ENCODE measurements at places on chromosomes 6 and 20. TPM values are rescaled to one million over a fixed set of nuclear protein-coding genes. Genes with fewer than 3 reads are reported as not detected.

DNA sequence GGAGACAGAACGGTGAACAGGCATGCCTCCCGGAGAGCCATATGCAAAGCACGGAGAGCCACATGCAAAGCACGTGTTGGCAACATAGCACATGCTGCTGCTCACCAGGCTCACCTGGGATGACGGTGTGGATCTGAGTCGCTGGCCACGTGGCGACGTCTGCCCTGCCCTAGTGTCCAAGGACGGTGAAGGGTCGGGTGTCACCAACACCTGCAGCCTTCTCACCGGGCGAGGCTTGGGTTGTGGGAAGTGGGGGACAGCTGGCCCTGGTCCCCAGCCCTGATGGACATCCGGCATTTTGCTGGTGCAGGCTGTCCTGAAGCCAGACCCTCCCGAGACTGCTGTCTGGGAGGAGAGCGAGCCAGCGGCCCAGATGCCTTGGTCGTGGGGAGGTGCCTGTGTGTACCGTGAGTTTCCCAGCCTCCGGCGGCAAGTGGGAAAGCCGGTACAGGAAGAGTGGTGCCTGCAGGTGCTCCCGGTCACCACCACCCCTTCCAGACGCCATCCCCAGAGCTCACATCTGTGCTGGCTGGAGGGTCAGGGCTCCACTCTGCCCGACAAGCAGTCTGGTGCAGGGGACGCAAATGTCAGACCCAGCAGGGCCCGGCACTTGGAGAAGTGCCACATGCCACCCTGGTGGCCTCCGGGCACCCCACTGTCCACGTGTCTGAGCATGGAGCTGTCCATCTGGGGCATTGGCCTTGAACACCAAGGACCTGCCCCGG is 5.9 kb upstream of the ADRM1 start:
- H3K4me3 ChIP-seq = no peak overlapping the region
- no peak for DNase-seq
- no peaks in the 10 kb centered on the region for H3K4me1 ChIP-seq
- no peaks in the 10 kb centered on the region for H3K27me3 ChIP-seq
- H3K36me3 ChIP-seq = peaks cover 38% of the 10 kb centered on the region
- H3K27ac ChIP-seq = no peak overlapping the region

GRCh38 chr20:50249447-50250388 is 59.1 kb downstream of the CEBPB start:
- no peak overlapping the region for H3K4me3 ChIP-seq
- no peaks in the 10 kb centered on the region for H3K36me3 ChIP-seq
- H3K27me3 ChIP-seq = no peaks in the 10 kb centered on the region
- peak; percentile 21 for DNase-seq
- peaks cover 37% of the 10 kb centered on the region for H3K4me1 ChIP-seq
- H3K27ac ChIP-seq = peak overlapping the region; percentile 30

MLN gene
- not detected for total RNA-seq

GRCh38 chr20:2261046-2261485 is 34.7 kb upstream of the TGM3 start:
- no peak overlapping the region for H3K27ac ChIP-seq
- no peak overlapping the region for H3K4me3 ChIP-seq
- H3K27me3 ChIP-seq = peaks cover 2% of the 10 kb centered on the region
- no peaks in the 10 kb centered on the region for H3K36me3 ChIP-seq

- H3K4me3 ChIP-seq = peak overlapping the region; percentile 49
Observed at GRCh38 chr20:21981179-21981578, 275.7 kb downstream of the PAX1 start.

GRCh38 chr6:23339268-23339667 is 769.9 kb downstream of the HDGFL1 start:
- no peaks in the 10 kb centered on the region for H3K36me3 ChIP-seq
- no peak overlapping the region for H3K27ac ChIP-seq
- H3K4me1 ChIP-seq = no peaks in the 10 kb centered on the region

DNA sequence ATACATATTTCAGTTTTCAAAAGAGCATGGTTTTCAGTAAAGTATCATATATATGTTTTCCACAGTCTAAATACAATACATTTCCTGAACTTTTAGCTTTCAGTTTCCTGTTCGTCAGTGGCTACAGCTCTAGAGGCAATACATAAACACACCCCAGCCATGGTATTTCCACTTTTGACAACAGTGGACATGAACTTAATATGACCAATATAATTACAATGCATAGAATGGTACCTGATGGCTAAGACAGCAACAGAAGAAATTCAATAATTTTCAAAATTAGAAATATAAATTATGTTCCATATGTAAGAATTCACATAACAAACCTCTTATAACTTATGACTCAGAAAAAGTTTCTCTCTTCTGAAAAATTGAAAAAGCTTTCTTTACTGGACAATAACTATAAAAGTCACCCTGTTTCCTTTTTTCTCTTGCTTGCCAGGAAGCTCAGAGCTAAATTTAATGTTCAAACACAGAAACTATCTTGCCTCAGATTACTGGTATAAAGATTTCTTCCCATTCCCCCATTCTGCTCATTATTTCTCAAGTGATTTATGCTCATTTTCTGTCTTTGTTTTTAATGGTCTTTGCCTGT is 19.2 kb downstream of the FKBP5 start:
- no peaks in the 10 kb centered on the region for H3K36me3 ChIP-seq
- DNase-seq = peak; percentile 73
- no peaks in the 10 kb centered on the region for H3K27me3 ChIP-seq
- peak overlapping the region; percentile 52 for H3K4me3 ChIP-seq

DNA sequence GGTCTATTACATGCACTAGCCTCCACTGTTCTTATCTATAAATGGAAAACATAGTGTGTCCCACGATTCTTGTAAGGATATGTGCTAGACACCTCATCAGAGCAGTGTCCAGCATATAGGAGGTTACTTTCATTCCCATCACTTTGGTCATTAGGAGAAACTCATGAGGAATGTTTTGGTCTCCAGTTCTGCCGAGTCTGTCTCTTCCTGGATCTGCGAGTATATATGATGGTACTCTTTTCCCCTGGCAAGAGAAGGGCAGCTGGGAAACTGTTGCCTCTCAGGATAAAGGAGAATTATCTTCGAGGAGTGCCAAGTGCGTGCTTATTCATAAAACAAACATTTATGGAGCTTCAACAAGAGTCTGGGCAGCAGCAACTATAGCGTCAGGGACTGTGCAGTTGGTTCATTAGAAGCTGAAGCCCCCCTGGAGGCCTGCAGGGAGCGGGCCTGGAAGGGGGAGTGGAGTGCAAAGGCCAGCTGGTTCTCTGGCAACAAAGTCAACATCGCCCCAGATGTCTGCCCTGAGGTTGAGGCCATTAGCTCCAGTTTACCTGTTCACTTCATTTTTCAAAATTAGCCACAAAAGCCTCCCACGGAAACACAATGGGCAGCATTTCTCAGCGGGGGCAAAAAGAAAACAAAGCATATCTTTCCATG is 811.9 kb downstream of the MAFB start:
- no peaks in the 10 kb centered on the region for H3K27me3 ChIP-seq
- DNase-seq = no peak
- H3K36me3 ChIP-seq = no peaks in the 10 kb centered on the region

DNA sequence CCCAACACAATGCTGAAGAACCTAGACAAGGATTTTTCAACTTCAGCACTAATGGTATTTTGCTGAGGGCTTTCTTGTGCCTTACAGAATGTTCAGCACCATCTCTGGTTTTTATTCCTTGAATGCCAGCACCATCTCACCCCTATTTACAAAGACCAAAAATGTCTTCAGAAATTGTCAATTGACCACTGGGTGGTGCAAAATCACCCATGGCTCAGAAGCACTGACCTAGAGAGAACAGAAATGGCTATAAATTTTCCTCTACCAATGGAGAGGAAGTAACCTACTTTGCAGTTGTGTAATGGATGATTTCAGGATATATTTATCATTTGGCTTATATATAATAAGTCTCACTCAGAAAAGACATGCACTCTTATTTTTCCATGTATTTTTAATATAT is 431.0 kb upstream of the IRAK1BP1 start:
- H3K27me3 ChIP-seq = no peaks in the 10 kb centered on the region
- H3K4me3 ChIP-seq = no peak overlapping the region
- H3K36me3 ChIP-seq = no peaks in the 10 kb centered on the region
- no peak overlapping the region for H3K27ac ChIP-seq
- no peaks in the 10 kb centered on the region for H3K4me1 ChIP-seq
- no peak for DNase-seq

METTL24 gene
- total RNA-seq = 0.29 TPM

GPSM3 gene
- 0.88 TPM for total RNA-seq

DNA sequence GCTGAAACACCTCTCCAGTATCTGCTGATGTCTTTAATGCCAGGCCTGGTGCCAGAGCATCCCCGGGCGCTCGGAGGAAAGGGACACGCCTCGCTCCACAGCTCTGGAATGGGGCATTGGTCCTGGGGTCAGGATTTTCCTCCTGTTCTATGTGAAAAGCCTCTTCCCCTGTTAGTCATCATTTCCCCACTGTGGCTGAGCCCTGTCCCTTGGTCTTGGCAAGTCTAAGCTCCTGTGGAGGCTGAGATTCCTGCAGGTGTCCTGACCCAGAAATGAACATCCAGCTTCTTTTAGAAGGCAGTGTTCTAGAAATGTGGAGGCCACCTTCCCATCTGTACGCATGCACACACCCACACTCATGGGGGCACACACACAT is 19.4 kb downstream of the SYNDIG1 start:
- H3K27me3 ChIP-seq = no peaks in the 10 kb centered on the region
- no peaks in the 10 kb centered on the region for H3K36me3 ChIP-seq
- DNase-seq = no peak
- no peak overlapping the region for H3K27ac ChIP-seq
- no peak overlapping the region for H3K4me3 ChIP-seq

- DNase-seq = no peak
- peaks cover 84% of the 10 kb centered on the region for H3K36me3 ChIP-seq
- H3K27me3 ChIP-seq = no peaks in the 10 kb centered on the region
- peak overlapping the region; percentile 51 for H3K4me3 ChIP-seq
- peaks cover 28% of the 10 kb centered on the region for H3K4me1 ChIP-seq
Observed at GRCh38 chr20:58906894-58907293, 54.4 kb downstream of the GNAS start.

- H3K36me3 ChIP-seq = no peaks in the 10 kb centered on the region
- DNase-seq = no peak
- no peaks in the 10 kb centered on the region for H3K4me1 ChIP-seq
- H3K4me3 ChIP-seq = no peak overlapping the region
- H3K27ac ChIP-seq = no peak overlapping the region
Observed at GRCh38 chr20:62685781-62686555, 22.7 kb upstream of the NTSR1 start.

DEFB119 gene
- total RNA-seq = not detected

GRCh38 chr6:169167581-169168301 is 85.9 kb downstream of the THBS2 start:
- no peak overlapping the region for H3K4me3 ChIP-seq
- H3K4me1 ChIP-seq = peaks cover 28% of the 10 kb centered on the region
- H3K27me3 ChIP-seq = no peaks in the 10 kb centered on the region
- DNase-seq = peak; percentile 99

DNA sequence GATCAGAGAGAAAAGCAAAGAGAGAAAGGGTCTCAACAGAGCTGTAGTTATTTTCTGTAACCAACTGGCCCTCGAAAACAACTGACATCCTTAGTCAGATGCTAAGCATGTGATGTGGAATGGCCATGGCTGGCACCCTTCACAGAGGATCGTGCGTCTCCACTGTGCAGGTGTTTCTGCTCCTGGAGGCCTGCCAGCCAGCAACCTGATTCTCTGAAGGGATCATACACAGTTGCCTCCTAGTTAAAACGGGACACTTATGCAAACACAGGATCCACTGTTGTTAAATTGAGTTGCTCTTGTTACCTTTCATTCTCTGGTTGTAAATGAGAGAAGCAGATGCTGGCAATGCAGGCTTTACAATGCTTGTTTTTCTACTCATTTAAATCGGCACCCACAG is 148.5 kb downstream of the HDGFL1 start:
- H3K4me3 ChIP-seq = no peak overlapping the region
- no peaks in the 10 kb centered on the region for H3K36me3 ChIP-seq
- H3K27ac ChIP-seq = no peak overlapping the region
- DNase-seq = no peak
- no peaks in the 10 kb centered on the region for H3K27me3 ChIP-seq
- H3K4me1 ChIP-seq = no peaks in the 10 kb centered on the region

- DNase-seq = peak; percentile 100
- peak within 1 kb of the TSS; percentile 54 for H3K27ac ChIP-seq
- peaks cover 9% of the 10 kb centered on the region for H3K4me1 ChIP-seq
- no peaks in the 10 kb centered on the region for H3K27me3 ChIP-seq
- H3K36me3 ChIP-seq = peaks cover 26% of the 10 kb centered on the region
Observed at GRCh38 chr20:63739130-63740069, at the start of gene SLC2A4RG. SLC2A4RG (plus strand) TSS chr20:63739776; CDS start chr20:63739913, 137 bp downstream.

CST4 gene
- not detected for total RNA-seq

TOX2 gene
- total RNA-seq = 0.88 TPM

DNA sequence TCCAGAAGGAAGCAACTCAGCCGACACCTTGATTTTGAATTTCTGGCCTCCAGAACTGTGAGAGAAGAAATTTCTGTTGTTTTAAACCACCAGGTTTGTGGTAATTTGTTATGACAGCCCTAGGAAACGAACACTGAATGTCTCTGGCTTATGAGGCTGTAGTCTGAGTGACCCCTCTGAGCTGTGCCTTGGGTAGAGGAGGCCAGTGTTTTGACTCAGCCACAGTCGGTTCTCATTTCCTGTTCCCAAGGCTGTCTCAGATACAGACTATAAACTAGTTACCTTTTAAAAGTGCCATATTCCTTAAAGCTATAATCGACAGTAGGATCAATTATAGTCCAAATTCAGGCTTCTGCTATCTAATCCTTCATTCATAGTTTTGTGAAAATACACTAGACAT is 391.2 kb upstream of the MAP3K7 start:
- no peaks in the 10 kb centered on the region for H3K36me3 ChIP-seq
- no peak overlapping the region for H3K27ac ChIP-seq
- no peaks in the 10 kb centered on the region for H3K27me3 ChIP-seq
- H3K4me1 ChIP-seq = no peaks in the 10 kb centered on the region
- no peak overlapping the region for H3K4me3 ChIP-seq

DNA sequence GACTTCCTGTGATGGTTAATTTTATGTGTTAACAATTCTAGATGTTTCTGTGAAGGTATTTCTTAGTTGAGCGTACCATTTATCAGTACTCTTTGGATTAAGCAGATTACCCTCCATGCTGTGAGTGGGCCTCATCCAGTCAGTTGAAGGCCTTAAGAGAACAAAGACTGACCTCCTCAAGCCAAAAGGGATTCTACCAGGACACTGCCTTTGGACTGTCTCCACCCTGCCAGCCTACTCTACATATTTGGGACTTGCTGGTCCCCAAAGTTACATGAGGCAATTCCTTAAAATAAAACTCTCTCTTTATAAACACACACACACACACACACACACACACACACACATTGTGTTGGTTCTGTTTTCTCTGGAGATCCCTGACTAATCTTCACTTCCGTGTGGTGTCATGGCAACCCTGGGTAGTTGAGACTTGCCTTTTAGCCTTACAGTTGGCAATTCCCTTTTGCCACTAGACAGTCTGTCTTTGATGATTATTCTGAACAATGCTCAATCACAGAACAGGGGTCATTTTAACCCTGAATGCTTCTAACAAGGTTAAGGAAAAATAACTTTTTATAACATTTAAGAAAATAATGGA is 32.2 kb downstream of the MRAP2 start:
- H3K4me1 ChIP-seq = no peaks in the 10 kb centered on the region
- DNase-seq = peak; percentile 92
- no peaks in the 10 kb centered on the region for H3K27me3 ChIP-seq
- no peak overlapping the region for H3K4me3 ChIP-seq

- H3K27me3 ChIP-seq = no peaks in the 10 kb centered on the region
- H3K4me1 ChIP-seq = peaks cover 6% of the 10 kb centered on the region
- peak within 1 kb of the TSS; percentile 88 for H3K4me3 ChIP-seq
Observed at GRCh38 chr20:33490023-33490933, at the start of gene CBFA2T2. CBFA2T2 (plus strand) TSS chr20:33490096; CDS start chr20:33490268, 172 bp downstream.
